ENCODE measurements at places on chromosomes 3 and 15.

- DNase-seq, result peak; percentile 99
Observed at GRCh38 chr3:197711973-197712707, 24.6 kb downstream of the RUBCN start.

DNA sequence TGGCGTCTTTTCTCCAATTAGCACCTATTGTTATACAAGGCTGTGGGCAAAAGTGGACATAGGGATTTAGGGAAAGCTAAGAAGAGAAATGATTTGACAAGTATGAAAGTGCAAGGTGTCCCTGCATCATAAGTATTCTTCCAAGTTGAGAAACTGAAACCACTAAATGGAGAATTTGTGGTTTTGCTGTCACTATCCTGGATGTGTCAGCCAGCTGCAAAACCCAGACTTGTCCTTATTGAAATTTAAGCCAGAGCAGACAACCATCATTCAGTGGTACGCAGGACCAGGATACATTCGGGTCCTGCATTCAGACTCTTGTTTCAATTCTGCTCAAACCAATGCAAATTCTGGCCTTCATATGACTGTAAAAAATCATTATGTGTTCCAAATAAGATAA, 384.8 kb upstream of the TGFBR2 start:
- peak; percentile 48 for DNase-seq

- DNase-seq, result no peak
Observed at GRCh38 chr3:19455546-19455945, 307.2 kb downstream of the KCNH8 start.

DNA sequence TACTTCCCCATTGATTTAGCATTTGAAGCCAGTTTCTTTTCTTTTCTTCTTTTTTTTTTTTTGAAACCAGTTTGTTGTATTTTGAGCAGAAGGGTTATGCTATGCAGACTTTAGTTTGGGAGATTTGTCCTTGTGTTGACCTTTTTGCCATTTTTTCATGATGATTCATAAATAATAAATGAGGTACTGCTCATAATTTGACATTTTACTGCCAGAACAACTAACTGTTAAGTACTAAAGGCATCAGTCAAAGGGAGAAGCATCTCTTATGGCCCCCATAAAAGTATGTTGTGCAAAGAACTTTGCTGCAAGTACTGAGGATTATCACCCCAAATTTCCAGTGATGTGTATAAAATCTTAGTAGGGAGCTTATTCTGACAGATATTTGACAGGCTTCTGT, 1.7 kb upstream of the GPR87 start:
- peak; percentile 50 for DNase-seq

DNA sequence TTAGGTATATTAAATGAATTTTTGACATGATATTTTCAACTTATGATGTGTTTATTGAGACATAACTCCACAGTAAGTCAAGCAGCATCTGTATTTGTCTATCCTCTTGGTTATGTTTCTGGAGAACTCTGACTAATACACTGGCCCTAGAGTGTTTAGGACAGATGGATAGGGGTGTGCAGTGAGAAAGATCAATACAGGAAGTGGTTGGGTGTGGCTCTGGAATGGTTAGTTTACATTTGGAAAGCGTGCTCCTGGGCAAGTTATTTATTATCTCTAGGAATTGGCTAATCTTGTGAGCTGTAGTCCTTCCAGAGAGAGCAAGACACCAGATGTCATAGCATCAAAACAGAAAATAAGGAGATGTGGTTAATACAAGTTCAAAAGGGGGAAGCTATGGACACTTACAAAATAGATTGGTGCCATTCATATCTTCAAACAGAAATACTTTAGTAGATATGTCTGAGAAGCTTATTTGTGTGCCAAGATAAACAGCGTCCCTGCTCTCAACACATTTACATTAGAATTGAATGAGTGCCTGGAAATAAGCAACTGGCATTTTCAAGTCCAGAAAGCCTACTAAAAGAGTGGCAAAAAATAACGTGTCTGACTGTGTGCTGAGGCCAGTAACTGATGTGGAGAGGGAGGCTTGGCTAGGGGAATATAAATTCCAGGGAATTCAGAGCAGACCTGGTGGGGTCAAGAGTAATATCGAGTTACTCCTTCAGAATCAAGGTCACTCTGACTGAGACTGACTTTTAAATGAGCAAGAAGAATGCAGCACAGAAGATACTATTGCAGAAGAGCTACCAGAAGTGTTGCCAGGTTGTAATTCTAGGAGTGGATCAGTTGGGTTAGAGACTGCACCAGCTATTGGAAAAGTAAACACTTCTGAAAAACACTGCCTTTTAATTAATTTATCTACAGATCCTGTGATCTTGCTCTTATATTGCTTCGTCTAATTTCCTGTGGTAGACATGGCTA, 33.4 kb upstream of the PLAAT1 start:
- DNase-seq, result peak; percentile 26

DNA sequence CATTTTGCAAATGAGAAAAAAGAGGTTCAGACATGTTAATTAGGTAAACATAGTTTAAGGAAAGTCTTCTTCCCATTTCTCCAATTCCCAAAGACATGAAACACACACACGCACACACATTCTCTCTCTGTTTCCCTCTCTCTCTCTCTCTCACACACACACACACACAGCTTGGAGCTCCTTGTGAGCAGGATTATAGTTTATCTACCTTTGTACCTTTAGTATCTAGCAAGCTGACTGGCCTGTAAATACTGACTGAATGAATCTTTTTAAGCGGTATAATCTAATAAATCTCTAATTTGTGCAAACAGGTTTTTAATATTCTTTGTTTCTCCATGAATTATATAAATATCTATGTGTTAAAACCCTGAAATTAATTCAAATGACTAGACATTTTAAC, 73.3 kb downstream of the UACA start:
- no peak for DNase-seq

- DNase-seq, result peak; percentile 81
Observed at GRCh38 chr3:43286115-43286840, at the start of gene SNRK. Gene SNRK, plus strand, starts transcription at chr3:43286540. Its CDS starts 16,664 bp downstream, at chr3:43303204.

DNA sequence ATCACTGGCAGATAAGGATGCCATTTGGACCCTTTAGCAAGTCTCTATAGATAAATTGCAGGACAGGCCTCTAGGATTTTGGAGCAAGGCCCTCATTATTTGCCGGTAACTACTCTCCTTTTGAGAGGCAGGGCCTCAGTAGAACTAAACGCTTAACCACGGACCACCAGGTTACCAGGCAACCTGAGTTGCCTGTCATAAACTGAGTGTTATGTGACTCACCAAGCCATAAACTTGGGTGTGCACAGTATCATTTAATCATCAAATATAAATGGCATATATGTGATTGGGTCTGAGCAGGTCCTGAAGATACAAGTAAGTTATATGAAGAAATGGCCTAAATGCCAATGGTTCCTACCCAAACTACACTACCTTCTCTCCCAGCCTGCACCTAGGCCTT, 93.2 kb downstream of the BCHE start:
- DNase-seq, result no peak

- no peak for DNase-seq
Observed at GRCh38 chr3:185717627-185718402, 107.0 kb downstream of the IGF2BP2 start.

GRCh38 chr15:98177966-98178592, 217.6 kb downstream of the ARRDC4 start:
- DNase-seq, result peak; percentile 81

- no peak for DNase-seq
Observed at GRCh38 chr15:91133511-91133910, 33.5 kb downstream of the SV2B start.

- no peak for DNase-seq
Observed at GRCh38 chr15:80395616-80396015, 8.6 kb upstream of the ARNT2 start.

DNA sequence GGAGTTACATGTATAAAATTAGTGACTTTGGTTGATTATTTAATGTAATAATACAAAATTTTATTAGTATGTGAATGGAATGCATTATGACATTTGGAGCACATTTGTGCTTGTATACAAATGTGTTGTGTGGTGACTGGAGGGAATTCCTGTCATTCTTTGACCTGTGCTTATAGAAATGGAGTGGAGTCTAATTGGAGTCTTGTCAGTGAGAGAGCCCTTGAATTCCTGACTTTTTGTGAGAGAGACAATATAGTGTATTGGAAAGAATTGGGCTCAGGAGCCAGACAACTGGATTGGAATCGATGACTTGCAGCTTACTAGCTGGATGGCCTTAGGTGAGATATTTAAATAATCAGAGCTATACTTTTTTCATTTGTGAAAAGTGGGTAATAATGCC, 9.4 kb downstream of the TCF12 start:
- peak; percentile 22 for DNase-seq

- no peak for DNase-seq
Observed at GRCh38 chr3:154081305-154081704, 39.9 kb upstream of the ARHGEF26 start.

- DNase-seq, result no peak
Observed at GRCh38 chr15:73910522-73911303, 15.5 kb upstream of the LOXL1 start.

DNA sequence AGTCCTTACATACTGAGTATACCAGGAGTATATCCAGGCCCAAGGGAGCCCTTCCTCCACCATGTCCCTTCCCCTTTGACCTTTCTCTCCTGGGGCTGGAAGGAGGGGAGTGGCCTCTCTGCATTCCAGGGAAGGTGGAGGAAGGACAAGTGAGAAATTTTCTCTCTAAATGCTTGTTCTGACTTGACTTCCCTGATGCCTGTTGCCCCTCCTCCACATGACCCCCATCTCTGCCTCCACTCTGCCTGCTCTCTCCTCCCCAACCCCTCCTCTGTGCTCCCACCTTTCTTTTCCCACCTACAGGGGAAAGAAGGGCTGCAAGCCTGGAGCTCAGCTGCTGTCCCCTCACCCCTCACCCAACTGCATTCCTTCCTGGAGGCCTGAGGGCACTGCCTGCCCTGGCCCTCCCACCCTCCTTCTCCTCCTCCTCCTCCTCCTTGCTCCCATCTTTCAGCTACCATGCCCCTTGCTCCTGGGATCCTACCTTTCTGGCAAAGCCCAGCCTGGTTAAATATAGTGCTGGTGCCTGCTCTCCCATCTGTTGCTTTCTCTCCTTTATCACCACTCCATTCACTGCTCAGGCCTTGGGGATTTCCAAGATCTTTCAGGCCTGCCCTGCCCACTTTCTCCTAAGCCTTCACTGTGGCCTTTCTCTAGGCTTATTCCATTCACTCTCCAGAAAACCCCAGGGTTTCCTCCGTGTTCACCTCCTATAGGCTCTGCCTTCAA, 8.5 kb upstream of the DAG1 start:
- peak; percentile 19 for DNase-seq

DNA sequence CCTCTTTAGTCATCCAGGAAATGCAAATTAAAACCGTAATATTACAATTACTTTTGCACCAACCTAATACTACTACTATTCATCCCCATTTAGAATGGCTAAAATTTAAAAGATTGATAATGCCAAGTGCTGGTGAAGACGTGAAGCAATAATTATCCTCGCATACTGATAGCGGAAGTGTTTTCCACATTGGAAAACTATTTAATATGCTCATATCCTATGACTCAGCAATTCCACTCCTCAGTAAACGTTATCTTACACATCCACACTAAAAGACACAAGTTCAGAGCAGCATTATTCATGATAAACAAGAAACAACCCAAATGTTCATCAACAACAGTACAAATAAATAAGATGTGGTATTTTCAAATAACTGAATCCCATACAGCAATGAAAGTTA, 70.6 kb downstream of the VPS13C start:
- DNase-seq, result peak; percentile 28

DNA sequence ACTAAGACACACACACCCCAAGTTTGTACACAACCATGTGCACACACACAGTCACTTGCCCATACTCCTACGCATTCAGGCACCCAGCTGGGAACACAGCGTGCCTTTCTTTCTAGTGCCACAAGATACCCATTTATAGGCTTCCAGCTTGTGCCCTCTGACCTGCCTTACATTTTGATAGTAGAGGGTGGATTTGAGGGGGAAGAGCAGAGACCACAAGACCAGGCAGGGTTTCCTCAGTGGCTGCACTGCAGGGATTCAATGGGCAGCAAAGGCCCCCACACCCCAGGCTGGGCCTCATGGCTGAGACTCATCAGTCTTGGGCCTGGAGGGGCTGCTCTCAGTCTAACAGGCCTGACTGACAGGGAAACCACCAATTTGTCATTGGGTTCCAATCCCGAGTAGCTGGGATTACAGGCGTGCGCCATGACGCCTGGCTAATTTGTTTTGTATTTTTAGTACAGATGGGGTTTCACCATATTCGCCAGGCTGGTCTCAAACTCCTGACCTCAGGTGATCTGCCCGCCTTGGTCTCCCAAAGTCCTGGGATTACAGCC, 18.8 kb upstream of the ANKDD1A start:
- DNase-seq, result no peak

- DNase-seq, result no peak
Observed at GRCh38 chr3:165389064-165389463, 192.9 kb upstream of the SLITRK3 start.

GRCh38 chr3:30733209-30733608, 126.8 kb downstream of the TGFBR2 start:
- no peak for DNase-seq

DNA sequence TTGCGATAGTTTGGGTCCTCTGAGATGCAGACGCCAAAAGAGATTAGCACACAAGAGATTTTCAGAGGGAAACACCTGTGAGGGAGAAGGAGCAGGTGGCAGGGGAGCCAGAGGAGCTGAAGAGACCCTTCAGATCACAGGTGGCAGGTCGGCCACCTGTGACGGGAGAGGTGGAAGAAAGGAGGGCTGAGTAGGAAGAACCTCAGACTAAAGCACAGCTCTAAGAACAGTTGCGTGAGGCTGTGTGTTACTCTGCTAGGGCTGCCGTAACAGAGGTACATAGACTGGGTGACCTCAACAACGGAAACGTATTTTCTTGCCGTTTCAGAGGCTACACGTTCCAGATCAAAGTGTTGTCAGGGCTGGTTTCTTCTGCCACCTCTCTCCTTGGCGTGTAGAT, 38.5 kb downstream of the C2CD4A start:
- DNase-seq, result no peak

DNA sequence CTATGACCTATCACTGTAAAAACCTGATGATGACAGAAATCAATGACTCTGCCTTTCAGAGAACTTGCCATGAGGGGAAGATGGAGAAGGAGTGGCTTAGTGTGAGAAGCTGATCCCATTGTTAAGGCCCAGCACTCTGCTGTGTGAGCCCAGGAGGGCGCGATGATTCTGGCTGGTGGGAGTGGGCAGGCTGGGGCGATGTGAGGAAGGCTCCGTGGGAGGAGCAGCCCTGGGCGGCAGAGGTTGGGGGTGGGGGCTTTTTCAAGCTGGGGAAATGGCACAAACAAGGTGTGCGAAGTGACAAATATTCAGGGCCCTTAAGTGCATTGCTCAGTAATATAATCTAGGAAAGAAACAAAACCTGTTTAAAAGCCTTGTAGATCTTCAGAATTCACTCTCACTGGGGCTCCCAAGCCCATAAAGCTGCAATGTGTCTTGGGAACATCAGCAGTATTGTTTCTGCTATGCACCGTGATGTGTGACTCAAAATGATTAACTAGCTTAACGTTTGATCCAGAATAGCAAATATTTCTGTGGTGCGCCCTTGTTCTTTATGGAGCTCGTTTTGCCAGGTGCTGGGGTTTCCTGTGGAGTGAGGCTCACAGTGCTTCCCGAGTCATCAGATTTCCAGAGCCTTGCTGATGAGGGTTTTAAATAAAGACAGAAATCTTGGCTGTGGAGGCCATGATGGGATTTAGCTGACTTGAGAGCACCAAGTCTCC, 141.0 kb downstream of the CHDH start:
- no peak for DNase-seq
